ENCODE measurements at places on chromosomes 5 and 9.

- no peak for DNase-seq
- H3K36me3 ChIP-seq: no peaks in the 10 kb centered on the region
- peaks cover 7% of the 10 kb centered on the region for H3K27me3 ChIP-seq
- no peak overlapping the region for H3K4me3 ChIP-seq
- peaks cover 18% of the 10 kb centered on the region for H3K4me1 ChIP-seq
Observed at GRCh38 chr5:139700711-139701055, 52.5 kb downstream of the CXXC5 start.

DNA sequence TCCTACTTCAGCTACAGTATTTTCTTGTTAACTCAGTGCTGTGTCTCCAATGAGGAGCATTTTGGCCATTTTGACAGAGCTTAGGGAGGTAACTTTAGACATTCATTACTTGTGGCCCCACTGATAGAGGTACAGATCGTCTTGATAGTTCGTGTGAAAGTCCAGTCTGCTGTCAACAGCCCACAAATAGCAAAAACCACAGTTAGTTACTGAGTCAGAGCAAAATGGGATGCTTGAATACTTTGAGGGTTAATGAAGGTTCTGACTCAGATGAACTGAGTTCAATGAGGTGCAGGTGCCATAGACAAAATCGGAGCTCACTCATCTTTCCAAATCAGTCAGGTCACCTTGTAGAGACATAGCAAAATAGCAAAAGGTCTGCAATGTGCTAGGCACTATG is 163.1 kb upstream of the TLE4 start:
- H3K4me3 ChIP-seq: no peak overlapping the region
- H3K4me1 ChIP-seq: no peaks in the 10 kb centered on the region
- no peaks in the 10 kb centered on the region for H3K36me3 ChIP-seq
- no peaks in the 10 kb centered on the region for H3K27me3 ChIP-seq
- no peak overlapping the region for H3K27ac ChIP-seq
- DNase-seq: no peak

GRCh38 chr5:173760461-173761177 is 127.5 kb upstream of the CPEB4 start:
- H3K27ac ChIP-seq: no peak overlapping the region
- H3K4me1 ChIP-seq: no peaks in the 10 kb centered on the region
- no peak for DNase-seq
- H3K4me3 ChIP-seq: no peak overlapping the region
- no peaks in the 10 kb centered on the region for H3K27me3 ChIP-seq

- H3K36me3 ChIP-seq: no peaks in the 10 kb centered on the region
- no peak overlapping the region for H3K27ac ChIP-seq
- H3K4me3 ChIP-seq: no peak overlapping the region
- no peak for DNase-seq
- no peaks in the 10 kb centered on the region for H3K27me3 ChIP-seq
Observed at GRCh38 chr5:2455878-2456277, 295.6 kb downstream of the IRX2 start.

DNA sequence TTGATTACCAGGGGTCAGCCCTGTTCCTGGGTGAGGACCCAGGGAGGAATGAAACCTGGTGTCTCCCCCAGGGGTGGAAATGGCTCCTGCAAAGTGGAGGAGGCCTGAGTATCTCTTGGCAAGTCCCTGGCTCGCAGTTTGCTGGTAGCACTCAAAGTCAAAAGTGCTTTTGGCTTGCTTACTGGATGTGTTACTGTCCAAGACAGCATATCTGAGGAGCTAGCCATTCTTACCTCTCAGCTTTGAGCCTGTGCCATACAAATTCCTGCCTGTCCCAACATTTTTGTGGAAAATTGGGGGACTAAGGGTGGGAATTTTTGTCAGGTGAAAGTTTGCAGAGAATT is 9.9 kb downstream of the ZNF618 start:
- H3K36me3 ChIP-seq: no peaks in the 10 kb centered on the region
- peaks cover 8% of the 10 kb centered on the region for H3K4me1 ChIP-seq
- peak overlapping the region; percentile 52 for H3K4me3 ChIP-seq
- H3K27ac ChIP-seq: no peak overlapping the region
- no peak for DNase-seq

DNA sequence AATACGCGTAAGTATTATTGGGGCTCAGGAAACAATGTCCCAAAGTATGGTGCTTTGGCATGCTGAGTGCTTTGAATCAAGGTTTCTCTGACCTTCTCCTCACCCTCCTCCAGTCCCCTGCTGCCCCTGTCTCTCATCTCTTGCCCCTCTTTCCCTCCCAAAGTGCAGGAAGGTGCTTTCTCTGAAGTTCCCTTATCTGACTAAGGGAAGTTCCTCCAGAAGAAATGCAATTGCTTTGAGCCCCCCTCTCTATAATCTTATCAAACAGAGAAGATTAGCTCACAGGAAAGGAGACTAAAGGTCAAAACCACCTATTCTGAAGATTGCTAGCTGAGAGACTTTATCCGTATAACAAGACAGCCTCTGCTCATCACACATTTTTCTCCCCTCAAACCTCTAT is 288.1 kb downstream of the ARL15 start:
- H3K27ac ChIP-seq: no peak overlapping the region
- DNase-seq: no peak
- peaks cover 12% of the 10 kb centered on the region for H3K4me1 ChIP-seq
- H3K36me3 ChIP-seq: no peaks in the 10 kb centered on the region

- DNase-seq: no peak
- peaks cover 56% of the 10 kb centered on the region for H3K36me3 ChIP-seq
- no peaks in the 10 kb centered on the region for H3K27me3 ChIP-seq
- no peaks in the 10 kb centered on the region for H3K4me1 ChIP-seq
- no peak overlapping the region for H3K4me3 ChIP-seq
- no peak overlapping the region for H3K27ac ChIP-seq
Observed at GRCh38 chr5:884345-885126, 8.1 kb downstream of the BRD9 start.

DNA sequence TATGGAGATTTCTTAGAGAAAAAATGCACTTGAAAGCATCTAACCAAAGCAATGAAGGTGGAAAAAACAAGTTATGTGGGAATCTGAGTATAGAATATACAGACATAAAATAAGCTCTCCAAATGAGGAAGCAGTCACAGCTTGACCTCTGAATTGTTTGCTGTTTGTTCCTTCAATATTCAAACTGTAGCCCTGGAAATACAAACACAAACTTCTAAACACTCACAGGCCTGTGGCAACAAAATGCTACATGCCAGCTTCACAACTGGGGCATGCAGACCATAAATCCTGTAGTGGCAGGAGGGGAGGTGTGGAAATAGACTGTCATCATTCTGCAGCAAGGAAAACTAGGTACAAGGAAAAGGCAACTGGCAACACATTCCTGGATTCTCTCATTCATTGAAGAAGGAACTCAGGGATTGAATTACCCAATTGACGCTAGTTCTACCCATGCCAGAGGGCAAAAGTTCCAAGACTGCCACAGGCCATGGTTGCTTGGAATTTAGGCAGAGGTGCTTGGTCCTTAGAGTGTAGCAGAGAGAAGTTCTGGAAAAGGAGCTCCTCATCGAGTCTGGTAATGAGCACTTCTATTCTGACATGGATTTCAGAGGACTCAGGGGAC is 349.6 kb downstream of the PDE4D start:
- H3K27ac ChIP-seq: no peak overlapping the region
- no peaks in the 10 kb centered on the region for H3K36me3 ChIP-seq
- no peak for DNase-seq
- no peaks in the 10 kb centered on the region for H3K4me1 ChIP-seq

Data from CD8-positive, alpha-beta memory T cell (primary cell).